ENCODE measurements at places on chromosomes 16 and 17.

DNA sequence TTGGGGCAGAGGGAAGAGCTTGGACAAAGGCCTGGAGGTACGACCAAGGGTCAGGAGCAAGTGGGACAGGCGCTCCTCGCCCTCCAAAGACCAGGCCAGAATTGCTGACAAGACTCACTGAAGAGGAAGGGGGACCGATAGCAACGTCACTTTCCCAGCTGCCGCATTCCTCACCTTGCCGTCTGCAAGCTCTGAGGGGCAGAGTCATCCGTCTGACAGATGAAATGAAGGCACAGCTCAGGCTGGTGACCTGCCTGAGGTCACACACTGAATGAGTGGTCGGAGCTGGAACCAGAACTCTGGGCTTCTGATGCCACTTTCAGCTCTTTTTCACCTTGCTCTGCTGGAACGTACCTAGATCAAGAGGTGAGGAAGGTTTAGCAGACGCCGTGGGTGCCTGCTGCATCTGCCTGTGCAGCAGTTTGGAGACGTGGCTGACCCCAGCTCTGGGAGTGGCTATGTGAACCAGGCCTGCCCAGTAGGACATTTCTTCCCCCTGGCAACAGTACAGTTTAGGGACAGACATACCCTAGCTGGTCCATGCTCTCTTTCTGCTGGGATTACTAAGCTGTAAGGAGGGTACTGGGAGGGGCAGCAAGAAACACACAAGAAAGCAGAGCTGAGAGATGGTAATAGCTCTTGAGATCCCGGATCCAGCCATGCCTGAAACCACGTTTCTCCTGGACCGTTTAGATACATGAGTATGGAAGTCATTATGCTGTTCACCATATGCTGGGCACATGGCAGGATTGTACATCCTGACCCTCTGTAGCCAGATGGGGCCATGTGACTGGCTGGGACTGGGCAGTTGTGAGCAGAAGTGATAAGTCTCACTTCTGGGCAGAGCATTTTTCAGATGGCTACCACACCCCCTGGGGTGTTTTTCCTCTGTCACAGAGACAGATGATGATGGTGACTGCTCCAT, 50.9 kb downstream of the IL21R start:
- DNase-seq: peak; percentile 3

GRCh38 chr16:75218256-75219076, at the start of gene CTRB1:
Gene CTRB1 (plus strand): TSS chr16:75218988. CDS start chr16:75219008, 20 bp downstream.
- DNase-seq: no peak

- no peak for DNase-seq
Measured at GRCh38 chr16:13684819-13685563, 235.0 kb upstream of the ERCC4 start.

- DNase-seq: no peak
Measured at GRCh38 chr16:63363738-63364137, 1327.5 kb upstream of the CDH8 start.

- no peak for DNase-seq
Measured at GRCh38 chr16:81477697-81478693, 33.4 kb downstream of the CMIP start.

DNA sequence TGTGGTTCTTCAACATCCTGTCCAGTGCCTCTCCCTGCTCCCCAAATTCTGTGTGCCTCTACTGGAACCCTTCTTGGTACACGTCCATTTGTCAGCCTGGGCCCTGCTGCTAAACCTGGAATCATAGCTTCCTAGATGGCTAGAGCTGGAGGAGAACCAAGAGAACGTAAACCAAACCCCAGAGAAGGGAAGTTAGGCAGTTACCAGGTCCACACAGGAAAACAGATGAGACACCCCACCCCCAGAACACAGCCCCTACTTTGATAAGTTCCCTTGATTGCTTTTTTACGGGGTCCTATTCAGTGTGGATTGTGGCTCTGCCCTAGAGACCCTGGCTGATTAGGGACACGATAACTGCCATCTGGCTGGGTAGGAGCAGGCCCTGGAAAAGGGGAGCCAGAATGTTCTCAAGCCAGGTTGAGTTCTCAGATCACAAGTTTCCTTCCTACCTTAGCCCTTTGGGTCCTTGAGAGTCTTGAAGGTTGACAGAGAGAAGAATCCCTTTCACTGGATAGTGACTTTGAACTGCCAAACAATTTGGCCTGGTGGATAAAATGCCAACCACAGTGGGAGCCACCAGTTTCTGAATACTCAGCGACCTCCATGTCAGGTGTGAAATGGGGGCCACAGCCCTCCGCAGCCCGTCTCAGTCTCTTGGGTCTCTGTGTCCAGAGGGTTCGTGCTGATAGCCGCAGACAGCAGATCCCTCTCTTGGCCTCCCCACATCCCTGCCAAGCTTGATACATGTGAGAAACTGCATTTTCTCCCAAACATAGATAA, 7.9 kb downstream of the TBX4 start:
- no peak for DNase-seq

DNA sequence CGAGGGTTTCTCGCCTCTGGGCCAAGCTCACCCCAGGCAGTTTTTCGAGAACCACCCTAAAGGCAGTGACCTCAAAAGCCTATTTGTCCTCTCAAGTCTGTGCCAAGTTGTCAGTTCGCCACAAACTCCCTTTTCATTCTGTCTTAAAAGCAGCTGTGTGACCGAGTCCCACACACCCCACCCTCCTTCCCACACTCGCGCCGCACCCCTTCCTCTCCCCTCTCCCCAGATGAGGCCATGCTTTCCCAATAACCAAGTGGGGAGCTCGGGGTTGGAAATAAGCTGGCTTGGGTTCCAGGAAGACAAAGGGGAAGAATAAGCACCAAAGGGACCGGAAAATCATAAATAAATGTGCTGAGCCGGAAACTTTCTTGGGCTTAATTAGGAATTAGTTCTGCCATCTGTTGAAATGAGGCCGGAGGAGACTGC, 36.7 kb downstream of the GRIN2C start:
- no peak for DNase-seq

- no peak for DNase-seq
Measured at GRCh38 chr16:26700250-26700649, 366.5 kb upstream of the C16orf82 start.

DNA sequence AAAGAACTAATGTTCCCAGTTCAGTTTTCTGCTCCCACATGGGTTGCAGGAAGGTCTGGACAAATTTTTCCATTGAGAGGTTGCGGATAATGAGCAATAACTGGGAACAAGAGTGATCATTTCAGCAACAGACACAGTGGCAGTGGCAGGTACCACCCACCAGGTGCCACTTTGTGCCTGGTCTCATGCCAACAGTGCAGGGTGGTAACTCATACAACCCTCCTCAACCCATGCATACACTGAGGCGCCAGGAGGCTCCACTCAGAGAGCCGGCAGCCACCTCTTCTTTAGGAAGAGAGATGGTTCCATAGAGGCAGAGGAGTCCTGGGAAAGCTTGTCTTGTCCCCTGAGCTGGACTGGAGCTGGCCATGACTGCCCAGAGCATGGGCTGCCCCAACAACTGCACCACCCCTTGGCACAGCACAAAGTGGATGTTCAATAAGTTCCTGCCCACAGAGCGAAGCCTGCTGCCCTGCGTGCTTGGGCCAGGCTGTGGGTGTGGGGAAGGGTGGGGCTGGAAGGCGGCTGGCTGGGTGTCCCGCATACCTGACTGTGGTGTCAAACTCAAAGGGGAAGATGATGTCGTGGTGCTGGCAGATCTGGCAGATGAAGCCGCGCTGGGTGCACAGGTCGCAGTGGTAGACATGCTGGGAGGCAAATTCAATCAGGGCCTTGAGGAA, 6.4 kb upstream of the ARHGAP27 start:
- DNase-seq: no peak

DNA sequence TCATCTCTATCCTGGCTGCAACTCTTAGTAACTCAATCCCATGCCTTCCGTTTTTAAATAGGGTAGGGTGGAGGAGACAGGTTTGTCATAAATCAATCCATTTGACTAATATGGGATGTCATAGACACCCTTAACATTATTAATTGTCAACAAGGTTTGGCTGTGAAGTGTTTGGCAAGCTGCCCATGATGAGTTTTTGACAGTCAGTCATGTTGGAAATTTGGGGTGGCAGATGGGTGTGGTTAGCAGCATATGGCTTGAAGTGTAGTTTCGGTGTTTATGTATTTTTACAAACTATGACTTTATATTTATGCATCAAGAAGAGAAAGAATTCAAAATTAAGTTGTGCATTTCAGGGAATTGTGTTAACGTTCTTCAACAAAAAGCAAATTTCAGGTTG, 221.8 kb upstream of the CDH5 start:
- no peak for DNase-seq

GRCh38 chr17:76646712-76647111, 3.2 kb upstream of the ST6GALNAC1 start:
- no peak for DNase-seq

GRCh38 chr17:44792276-44792675, 33.5 kb downstream of the ADAM11 start:
- no peak for DNase-seq

DNA sequence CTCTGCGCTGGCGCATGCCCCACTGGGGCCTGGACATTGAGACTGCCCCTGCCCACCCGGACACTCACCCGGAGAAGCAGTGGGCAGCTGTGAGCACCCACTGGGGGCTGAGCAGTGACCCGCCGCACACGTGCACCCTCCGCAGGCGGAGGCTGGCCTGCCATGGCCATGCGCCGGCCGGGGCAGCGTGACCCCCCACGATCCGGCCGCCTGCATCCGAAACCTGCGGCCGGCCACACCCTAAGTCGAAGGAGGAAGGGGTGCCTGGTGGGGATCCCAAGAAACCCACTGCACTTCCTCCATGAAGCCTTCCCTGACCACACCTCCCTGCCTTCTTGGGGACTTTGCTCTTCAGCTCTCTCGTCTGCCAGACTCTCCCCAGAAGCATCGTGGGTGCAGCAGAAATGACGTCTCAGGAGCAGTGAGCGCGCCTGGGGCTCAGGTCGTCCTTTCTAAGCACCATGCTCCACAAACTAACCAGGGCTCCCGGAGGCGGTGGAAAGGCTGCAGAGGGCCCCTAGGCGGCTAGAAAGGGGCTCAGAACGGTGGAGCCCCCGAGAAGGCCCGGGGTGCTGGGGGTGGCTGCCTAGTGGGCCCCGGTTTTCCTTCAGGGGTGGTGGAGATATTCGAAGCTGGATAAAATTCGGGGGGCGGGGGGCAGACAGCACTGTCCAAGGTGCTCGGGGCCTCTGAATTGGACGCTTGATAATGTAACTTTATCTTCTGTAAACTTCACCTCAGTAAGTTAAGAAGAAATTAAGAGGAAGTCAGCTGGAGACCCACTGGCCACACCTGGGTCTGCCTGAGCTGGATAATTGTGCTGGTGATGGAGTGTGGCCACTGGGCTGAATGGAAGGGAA, 1.5 kb downstream of the TPSG1 start:
- DNase-seq: no peak

- DNase-seq: no peak
Measured at GRCh38 chr16:83818276-83818675, 10.5 kb downstream of the HSBP1 start.

- DNase-seq: no peak
Measured at GRCh38 chr16:3051494-3051893, 5.1 kb downstream of the MMP25 start.

- DNase-seq: no peak
Measured at GRCh38 chr16:50521246-50521900, 26.8 kb upstream of the NKD1 start.

- no peak for DNase-seq
Measured at GRCh38 chr17:1002412-1002753, 5.5 kb downstream of the TIMM22 start.

DNA sequence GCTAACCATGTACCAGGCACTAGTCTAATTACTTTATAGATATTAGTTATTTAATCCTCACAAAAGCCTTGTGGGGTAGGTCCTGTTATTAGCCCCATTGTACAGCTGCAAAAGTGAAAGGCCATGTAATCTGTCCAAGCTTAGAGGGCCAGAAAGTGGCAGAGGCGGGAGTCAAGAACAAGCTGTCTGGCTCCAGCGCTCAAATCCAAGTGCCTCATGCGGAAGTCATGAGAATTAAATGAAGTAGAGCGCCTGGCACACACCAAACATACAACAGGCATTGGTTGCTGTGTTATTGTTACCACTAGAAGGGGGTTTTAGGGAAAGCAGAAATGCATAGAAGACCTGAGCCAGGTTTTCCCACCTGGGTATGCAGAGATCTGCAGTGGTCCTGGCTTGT, 1.2 kb downstream of the AQP8 start:
- DNase-seq: no peak

DNA sequence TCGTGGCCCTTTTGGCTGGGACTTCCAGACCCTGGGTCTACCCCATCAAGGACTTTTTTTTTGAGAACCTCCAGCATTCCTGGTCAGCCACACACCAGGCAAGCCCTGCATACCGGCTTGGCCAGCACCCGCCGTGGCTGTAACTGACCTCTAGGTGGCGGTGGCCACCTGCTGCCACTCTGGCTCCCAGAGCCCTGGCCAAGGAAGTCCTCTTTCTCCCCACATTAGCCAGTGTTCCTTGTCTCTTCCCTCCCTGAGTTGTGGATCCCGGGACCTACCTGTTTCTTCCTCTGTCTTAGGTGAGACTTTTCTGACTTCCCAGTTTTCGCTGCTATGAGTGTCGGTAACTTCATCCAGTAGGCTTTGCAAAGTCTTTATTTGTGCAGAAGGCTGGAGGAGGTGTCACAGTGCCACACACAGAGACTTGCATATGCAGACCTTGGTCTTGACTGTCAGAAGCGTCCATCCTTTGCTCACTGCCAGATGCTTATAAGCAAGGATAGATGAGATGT, 348.3 kb downstream of the CPPED1 start:
- peak; percentile 66 for DNase-seq

DNA sequence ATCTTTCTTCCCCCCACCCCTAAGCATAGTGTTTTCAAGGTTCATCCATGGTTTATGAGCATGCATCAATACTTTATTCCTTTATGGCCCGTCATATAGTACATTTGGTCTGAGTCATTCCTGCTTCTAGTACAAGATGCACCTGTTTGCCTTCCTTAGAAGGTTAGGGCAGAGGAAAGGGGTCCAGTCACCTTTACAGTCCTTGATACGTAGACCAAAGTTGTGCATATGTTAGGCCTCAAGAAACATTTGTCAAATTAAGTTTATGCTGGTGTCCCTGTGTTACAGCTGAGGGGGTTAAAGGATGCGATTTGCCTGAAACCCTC, 1.4 kb downstream of the CYB5D2 start:
- peak; percentile 42 for DNase-seq

- DNase-seq: no peak
Measured at GRCh38 chr16:70687671-70688245, 1.9 kb upstream of the MTSS2 start.

- DNase-seq: no peak
Measured at GRCh38 chr17:73797594-73798110, 153.4 kb upstream of the SDK2 start.

- no peak for DNase-seq
Measured at GRCh38 chr16:20923876-20924275, 23.3 kb downstream of the LYRM1 start.
